SW 1271 (cell line): ENCODE measurements at places on chromosomes 4 and X.

DNA sequence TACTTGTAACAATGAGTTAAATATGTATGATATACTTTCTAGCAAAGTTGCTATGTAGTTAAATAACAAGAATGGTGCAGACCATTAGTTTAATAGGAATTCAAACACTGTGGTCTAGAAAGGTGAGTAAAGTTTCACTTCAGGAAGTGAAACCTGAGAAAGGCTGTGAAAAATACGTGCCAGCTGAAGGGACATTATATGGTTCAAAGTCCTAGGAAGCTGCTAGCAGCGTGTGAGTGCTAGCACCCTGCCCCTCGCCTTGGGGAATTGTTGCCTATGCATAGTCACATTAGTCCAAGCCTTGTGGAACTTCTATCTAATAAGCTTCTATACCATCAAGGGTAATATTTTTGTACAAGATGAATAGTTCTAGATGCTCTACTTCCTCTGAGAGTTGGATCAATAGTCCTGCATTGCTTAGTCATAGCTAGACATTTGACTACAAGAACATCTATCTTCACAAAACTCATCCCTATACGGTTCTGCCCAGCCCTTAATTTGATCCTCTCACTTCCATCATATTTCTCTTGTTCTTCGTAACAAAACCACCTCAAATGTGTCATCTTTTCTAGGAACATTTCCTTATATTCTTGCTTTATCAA is 45.8 kb upstream of the ARSJ start:
- no peak for DNase-seq

DNA sequence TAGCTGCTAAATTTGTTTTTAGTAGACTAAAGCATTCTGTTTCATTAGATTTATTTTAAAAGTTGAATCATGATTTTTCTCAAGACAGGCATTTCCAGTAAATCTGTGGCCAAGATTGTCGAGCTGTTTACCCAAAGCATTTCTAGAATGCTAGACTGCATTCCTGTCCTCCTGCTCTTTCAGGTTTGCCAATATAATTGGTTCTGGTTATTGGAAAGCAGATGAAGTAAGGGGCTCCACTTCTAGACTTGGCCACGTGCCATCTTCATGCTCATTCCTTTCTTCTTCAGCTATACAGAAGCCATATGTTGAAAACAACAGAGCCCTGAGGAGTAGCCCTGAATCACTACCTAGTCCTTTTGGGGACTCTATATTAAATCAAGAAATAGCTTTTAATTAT is 62.5 kb downstream of the PGRMC2 start:
- DNase-seq, result no peak

DNA sequence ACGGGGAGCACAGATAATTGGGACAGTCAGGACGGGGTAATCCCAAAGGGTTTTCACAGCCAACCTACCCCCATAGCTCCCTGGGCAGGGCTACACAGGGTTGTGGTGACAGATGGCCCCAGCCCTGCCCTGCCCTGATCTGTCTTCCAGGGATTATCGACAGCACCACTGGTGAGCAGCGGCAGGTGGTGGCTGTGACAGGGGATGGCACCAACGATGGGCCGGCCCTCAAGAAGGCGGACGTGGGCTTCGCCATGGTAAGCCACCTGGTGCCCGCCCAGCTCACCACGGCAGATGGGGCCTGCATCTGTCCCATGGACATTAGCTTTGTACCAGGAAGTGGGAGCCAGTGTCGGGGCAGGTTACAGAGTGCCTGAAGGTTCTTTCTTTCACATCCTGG is 39.3 kb downstream of the ATP2B3 start:
- no peak for DNase-seq

- no peak for DNase-seq
These were observed 290.6 kb upstream of the SLIT2 start for GRCh38 chr4:19961091-19961490.

GRCh38 chr4:185394568-185395237 is 1.0 kb downstream of the LRP2BP start:
- no peak for DNase-seq

DNA sequence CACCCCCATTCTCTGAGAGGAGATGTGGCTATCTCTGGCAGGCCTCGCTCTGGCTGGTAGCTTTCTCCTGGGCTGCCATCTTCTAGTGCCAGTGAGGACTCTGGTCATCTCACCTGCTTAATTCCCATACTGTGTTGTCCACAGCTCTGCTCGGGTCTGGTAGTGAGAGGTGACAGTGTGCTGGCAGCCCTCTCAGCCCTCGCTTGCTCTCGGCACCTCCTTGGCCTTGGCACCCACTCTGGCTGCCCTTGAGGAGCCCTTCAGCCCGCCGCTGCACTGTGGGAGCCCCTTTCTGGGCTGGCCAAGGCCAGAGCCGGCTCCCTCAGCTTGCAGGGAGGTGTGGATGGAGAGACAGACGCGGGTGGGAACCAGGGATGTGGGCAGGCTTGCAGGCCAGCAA is 52.7 kb downstream of the CPLX1 start:
- DNase-seq, result no peak

DNA sequence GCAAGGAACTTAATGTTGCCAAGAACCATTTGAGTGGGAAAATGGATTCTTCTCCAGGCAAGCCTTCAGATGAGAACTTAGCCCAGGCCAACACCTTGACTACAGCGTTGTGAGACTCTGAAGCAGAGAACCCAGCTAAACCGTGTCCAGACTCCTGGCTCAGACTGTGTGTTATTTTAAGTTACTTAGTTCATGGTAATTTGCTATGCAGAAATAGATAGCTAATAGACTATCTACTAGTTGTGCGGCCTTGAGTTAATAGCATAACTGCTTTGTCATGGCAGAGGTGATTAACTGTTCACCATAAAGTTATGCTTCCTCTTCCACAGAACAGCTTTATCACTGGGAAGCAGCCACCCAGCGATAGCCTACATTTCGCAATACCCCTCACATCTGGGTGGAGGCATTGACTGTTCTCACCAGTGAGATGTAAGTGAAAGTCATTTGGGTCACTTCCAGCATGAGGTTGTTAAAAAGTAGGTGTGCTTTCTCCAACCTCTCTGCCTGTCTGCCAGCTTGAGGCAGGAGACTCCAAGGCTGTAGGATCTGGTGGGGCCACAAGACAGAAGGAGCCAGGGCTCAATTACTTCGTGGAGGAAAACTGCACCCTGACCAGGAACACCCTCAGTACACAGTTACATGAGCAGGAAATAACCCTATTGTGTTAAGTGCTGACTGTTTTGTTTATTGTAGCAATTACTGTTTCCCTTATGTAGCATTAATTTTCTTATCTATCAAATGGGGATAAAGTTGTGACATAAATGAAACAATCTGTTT is 94.2 kb downstream of the GPAT3 start:
- DNase-seq, result no peak

DNA sequence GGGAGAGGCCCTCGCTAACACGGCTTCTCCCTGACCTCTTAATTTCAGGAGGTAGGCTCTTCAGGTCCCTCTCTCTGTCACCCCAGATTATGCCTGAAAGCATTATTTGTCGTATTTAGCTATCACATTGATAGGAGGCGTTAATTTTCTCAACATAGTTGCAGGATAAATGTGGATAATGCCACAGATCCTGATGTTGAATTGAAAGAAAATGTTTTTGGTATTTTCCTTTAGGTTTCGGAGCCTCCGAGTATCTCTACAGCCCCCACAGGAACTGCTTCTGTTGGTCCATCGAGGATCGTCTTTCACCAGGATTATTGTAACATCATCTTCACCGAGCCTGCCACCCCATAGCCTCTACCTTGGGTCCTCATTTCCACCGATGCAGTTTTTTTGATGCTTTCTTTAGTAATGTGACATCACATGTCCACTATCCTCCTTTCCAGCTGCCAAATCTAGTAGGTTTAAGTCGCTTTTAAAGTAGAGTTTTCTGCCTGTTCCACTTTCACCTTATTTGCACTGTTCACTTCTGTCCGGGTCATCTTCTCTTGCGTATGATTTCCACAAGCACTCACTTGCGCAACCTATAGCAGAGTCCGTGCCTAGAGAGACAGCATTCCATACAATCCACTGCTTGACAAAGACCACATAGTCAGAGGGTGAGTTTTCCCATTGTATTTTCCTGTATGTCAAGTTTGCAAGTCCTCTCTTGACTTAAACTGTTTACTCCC is 665 bp downstream of the TIGD2 start:
- DNase-seq, result peak; percentile 32

DNA sequence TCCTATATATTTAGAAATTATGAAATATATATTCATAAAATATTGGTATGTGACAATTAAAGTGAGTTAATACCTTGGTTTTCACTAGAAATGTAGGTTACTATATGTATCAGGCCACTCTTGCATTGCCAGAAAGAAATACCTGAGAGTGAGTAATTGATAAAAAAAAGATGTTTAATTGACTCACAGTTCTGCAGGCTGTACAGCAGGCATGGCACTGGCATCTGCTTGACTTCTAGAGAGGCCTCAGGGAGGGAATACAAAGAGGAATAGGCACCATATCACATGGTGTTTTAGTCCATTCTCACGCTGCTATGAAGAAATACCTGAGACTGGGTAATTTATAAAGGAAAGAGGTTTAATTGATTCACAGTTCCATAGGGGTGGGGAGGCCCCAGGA is 1560.6 kb downstream of the STIM2 start:
- DNase-seq, result no peak

- DNase-seq, result no peak
These were observed 2.6 kb downstream of the ARHGAP10 start for GRCh38 chr4:147734496-147734895.

DNA sequence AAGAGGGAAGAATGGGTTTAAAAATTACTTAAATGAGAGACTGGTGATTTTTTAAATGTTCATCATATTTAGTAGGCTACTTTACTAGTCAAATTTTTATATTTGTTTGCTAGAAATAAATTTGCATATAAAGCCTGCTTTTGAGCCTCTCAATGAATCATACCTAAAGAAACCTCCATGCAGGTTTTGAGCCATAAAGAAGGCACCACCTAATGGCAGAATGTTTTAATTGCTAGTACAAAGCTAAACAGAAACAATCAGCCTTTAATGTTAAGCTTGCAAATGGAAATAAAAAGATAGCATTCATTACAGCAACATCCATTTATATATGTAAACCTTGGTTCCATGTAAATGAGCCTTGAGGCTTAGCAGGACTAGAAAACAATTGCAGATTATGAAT is 989.7 kb downstream of the CCSER1 start:
- peak; percentile 7 for DNase-seq

DNA sequence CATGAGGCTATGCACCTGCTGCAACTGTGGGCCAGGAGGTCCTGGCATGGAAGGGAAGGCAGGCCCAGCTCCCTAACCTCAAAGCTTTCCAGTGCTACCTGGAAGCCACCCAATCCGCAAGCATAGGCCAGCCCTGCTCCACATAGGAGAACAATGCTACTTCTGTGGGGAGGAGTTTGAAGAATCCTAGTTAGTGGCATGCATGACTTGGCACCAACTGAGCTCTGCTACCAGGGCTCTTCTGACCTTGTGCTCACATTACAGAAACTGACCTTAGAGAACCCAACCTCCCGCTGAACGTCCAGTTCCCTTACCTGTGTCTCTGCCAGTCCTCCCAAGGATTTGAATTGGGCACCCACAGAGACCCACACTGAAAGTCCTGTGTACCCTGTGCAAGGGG is 58.8 kb downstream of the USP46 start:
- DNase-seq, result no peak

- no peak for DNase-seq
These were observed 47.9 kb downstream of the RGS12 start for GRCh38 chr4:3340700-3341083.

DNA sequence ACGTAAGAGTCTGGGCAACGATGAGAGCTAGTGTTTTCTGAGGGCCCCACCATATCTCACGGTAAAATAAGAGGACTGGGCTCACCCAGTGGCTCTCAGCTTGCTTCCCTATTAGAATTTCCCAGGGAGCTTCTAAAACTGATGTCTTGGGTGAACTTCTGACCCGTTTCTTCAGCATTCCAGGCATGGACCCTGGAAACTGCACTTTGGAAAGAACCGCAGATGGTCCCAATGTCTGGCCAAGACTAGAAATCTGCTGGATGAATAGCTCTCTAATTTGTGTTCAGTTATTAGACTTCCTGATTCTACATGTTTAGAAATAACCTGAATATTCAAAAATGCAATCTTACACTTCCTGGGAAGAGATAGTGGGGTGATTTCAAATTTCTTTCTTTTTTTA is 127.8 kb downstream of the ANOS1 start:
- no peak for DNase-seq

GRCh38 chrX:112677167-112677566 is 2.6 kb downstream of the LHFPL1 start:
- DNase-seq, result no peak

DNA sequence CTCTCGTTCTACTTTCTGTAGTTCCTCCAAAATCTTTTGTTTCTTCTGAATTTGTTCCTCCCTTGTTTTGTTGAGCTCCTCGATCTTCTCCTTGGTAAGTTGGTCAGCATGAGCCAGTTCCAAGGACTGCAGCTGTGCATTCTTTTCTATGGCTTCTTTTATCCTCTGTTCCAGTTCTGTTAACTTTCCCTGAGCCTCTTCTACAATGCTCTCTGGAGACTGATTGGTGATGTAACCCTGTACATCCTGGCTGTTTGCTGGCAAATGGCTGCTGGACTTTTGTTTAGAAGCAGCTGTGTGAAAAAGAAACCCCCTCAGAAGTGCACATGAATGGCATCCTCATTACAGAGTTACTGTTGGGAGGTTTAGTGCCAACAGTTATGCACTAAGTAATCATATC is 70.5 kb upstream of the COX18 start:
- no peak for DNase-seq

DNA sequence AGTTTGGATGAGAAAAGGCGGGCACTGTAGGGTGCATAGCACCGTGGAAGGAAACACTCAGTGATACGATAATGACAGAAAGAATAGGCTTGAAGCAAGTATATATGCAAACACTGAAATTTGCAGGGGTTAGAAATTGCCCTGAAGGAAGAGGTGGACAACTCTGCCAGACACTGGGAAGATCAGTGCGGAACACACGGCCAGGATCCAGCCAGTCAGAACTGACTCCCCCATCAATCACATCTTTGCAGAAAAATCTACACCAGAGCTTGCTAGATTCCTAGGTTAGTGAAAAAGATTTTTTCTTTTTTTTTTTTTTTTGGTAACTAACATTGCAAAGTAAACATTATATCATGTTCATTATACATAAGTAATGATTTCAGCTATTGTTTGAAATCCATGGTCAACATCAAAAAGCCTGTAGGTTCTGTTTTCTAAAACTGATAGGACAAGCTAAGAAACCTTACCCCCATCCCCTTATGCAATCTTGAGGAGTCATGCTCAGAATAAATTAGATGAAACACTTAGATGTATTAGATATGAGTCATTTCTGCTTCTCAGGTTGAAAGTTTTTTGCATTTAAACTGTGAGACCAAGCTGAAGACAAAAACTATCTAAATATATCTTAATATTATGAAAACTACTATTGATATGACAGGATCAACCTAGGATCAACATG is 38.9 kb downstream of the TRIML1 start:
- DNase-seq, result no peak

DNA sequence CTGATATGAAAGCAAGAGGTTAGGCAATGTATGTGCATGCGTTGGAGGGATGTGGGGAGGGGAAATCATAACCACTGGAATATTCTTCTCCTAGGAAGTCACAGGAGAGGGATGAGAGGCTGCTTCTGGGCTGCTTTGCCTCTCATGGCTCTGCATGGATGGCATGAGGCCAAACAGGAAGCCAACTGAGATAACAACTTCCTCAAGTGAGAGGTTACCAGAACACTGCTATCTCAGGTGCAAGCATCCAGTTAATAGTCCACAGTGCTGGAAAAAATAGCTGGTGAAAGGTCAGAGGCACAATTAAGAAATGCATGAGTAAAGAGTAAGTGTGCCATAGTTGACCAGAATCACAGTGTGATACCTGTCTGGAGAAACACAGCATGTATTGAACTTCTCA is 113.3 kb downstream of the ELOVL6 start:
- DNase-seq, result no peak

- no peak for DNase-seq
These were observed 9.3 kb upstream of the TBC1D19 start for GRCh38 chr4:26574563-26574962.
